ENCODE measurements at places on chromosomes 12 and 14.

GRCh38 chr14:104863131-104863862 lies 1.8 kb upstream of the CEP170B start:
- DNase-seq = no peak

DNA sequence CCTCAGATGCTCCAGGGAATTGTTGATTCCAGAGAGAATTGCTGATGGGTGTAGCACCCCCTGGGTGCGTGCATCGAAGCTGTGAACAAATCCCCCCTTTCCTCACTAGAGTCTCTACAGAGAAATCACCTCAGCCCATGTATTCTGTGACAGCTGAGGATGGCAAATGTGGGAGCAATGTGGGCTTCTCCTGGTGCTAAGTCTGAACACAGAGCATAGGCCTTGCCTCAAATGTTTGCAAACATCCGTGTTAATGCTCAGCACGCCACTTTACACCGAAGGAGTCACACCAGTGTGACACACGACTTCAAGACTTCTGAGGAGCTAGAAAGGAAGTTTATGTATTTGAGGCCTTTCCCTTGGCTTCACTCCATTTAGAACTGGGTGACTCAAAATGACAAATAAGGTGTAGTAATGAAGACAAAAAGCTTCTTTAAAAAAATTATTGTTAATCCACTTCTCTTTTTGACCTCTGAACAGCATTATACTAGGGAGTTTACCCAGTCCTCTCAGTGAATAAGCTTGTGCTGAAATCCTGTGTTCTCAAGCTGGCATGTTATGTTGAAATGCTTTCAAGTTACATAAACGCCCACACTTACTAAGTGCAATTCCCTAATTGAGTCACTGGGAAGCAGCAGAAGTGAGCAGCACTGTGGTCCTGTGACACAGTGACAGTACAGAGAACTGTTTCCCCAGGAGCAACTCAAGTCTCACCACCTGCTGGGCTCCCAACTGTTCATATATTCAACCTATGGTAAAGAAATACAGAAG lies 92.9 kb downstream of the FAR2 start:
- no peak for DNase-seq

- no peak for DNase-seq
These were observed 26.2 kb upstream of the MANSC4 start for GRCh38 chr12:27806259-27806658.

DNA sequence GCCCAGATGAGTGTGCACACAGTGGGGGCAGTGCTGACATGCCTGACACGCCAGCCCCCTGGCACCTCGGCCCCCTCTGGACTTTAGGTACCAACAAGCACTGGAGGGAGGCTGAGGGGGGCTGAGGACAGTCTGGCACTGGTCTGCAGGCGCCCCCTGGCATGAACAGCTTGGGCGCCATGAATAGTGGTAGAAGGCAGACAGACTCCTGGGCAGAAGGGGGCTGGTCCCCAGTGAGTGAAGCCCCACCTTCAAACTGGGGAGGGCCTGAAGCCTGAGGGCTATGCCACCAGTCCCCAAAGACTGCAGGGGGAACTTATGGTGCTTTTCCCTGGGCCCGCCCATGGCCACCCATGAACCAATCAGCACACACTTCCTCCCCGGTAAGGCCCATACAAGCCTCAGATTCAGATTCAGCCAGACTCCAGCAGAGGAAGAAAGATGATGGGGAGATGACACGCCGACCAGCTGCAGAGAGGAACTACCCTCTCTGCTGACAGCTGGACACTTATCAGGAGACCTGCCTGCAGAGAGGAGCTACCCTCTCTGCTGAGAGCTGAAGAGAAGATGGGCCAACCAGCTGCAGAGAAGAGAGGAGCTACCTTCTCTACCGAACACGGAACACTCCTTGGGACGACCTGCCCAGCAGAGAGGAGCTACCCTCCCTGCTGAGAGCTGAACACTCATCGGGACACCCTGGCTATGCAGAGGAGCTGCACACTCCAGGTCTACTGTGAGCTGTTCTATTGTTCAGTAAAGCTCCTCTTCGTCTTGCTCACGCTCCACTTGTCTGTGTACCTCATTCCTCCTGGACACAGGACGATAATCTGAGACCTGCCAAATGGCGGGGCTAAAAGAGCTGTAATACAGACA lies 324.5 kb downstream of the PCNX1 start:
- DNase-seq = no peak

DNA sequence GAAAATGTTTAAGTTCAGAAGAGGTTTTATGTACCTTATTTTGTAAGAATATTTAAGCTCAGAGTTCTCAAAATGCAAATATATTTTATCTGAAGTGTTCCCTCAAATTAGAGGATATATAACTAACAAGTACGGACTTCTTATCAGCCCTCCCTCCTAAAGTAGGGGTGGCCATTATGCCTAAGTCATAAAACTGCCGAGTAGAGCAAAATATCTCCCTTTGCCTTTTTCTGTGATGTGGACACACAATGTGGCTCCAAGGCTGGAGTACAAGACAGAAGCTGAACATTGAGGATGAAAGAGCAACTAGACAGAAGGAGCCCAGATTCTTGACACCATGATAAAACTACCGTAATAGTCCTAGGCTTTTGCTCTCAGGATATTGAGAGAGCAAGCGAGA lies 120.9 kb downstream of the MED13L start:
- DNase-seq = no peak
